SK-MEL-5 (cell line): ENCODE measurements at places on chromosomes 3 and 15. TPM values are rescaled to one million over a fixed set of nuclear protein-coding genes. Genes with fewer than 3 reads are reported as not detected.

The SEMA5B gene
- not detected in 2 replicates for total RNA-seq

The AMOTL2 gene
- 12.1 and 12.5 TPM in 2 replicates for total RNA-seq

The PARP15 gene
- total RNA-seq = 0.37 TPM in 1 of 2 replicates, not detected in the other

The SPATA12 gene
- total RNA-seq = 0.42 and 0.69 TPM in 2 replicates

The MYRIP gene
- total RNA-seq = 0.08 and 0.21 TPM in 2 replicates

DNA sequence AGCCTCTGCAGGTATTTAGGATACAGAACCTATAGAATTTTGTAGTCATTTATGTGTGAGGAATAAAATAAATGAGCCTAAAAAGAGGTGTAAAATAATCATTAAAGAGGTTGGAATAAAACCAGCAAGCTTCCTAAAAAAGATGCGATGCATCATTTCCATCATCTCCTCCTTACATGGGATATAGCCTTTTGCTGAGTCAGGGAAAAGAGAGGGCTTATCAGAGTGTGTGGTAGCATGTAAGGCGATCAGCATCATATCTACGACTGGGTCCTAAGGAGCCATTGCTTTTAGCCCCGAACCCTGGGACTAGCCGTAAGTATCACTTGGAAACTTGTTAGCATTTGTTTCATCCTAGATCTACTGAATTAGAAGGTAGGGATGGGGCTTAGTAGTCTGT is 94.9 kb downstream of the DTWD1 start:
- no peak for DNase-seq

- peak; percentile 7 for DNase-seq
Observed at GRCh38 chr15:48367483-48367882, 36.3 kb downstream of the DUT start.

DNA sequence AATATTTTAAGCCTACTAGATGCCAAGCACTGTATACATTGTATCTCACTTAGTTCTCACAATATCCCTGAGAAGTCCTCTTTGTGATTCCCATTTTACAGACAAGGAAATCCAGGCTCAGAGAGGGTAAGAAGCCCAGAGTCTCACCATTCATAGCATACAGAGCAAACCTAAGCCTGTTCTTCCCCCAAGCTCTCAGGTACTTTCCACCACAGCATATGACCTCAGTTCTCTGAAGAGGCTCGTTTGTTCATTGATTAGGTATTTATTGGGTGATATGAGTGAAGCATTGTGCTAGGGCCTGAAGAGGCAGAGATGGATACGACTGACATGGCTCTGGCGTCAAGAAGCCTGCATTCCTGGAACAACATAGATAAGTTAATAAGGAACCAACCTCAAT is 310.9 kb upstream of the UMPS start:
- DNase-seq = peak; percentile 20

- DNase-seq = no peak
Observed at GRCh38 chr3:183619010-183619409, 16.4 kb upstream of the KLHL24 start.

- DNase-seq = peak; percentile 58
Observed at GRCh38 chr3:139202226-139202958, 141.4 kb upstream of the MRPS22 start.

GRCh38 chr15:56869573-56869972 is 48.9 kb upstream of the TCF12 start:
- peak; percentile 62 for DNase-seq

DNA sequence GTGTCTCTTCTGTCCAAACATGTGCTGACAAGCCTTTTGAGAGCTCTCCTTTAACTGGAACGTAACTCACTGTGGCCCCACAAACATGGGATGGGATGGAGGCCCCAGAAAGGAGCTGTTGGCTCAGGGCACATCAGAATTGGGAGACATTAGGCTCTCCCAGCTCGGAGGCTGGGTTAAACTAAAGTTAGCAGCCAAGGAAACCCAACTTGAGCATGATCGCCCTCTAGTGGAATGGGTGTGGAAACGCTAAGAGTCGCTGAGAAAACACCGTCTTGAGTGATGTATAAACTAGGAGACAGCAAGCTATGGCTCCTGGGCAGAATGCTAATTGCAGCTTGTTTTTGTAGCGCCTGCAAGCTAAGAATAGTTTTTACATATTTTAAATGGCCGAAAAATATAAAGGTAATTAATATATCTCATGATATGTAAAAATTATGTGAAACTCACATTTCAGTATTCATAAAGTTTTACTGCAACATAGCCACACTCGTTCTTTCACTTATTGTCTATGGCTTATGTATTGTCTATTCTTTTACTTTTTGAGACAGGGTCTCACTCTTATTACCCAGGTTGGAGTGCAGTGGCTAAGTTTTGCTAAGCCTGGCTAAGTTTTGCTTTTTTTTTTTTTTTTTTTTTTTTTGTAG is 138.8 kb upstream of the HACD2 start:
- peak; percentile 93 for DNase-seq

DNA sequence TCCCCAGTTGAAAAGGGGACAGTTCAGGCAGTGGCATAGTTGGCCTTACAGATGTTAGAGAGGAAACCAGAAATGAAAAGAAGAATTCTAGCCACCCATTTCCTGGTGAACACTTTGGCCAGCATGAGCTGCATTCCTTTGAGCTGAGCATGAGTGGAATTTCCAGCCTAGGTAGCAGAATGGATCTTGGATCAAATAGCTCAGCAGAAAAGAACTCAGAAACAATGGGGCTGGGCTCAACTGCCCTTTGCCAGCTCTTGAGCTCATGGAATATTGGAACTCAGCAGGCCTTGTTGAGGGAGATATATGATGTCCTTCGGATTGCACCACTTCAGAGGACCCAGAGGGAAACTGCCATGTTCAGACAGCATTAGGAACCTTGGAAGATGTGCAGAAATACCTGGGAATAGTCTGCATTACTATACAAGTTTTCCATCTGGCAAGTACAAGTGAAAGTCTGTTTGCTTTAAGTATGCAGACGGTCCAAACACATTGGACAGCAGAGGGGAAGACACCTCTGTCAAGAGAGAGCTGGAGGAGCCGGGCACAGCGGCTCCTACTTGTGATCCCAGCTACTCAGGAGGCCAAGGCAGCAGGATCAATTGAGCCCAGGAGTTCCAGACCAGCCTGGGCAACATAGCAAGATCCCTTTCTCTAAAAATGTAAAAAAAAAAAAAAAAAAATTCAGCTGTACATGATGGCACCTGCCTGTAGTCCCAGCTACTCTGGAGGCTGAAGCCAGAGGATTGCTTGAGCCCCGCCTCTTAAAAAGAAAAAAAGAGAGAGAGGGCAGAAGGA is 3.1 kb upstream of the CDV3 start:
- DNase-seq = no peak

- no peak for DNase-seq
Observed at GRCh38 chr3:169112153-169112892, 551.2 kb downstream of the MECOM start.

GRCh38 chr3:179450901-179451264 is 387 bp downstream of the GNB4 start:
- peak; percentile 15 for DNase-seq

GRCh38 chr15:33754242-33754641 is 214.1 kb upstream of the CHRM5 start:
- no peak for DNase-seq
